ENCODE measurements at places on chromosomes 7 and 10.
A peak's percentile ranks its signal among the peaks of the same experiment; 100 is the strongest.

GRCh38 chr10:60006062-60006461 is 99.7 kb upstream of the CCDC6 start:
- no peak overlapping the region for H3K4me3 ChIP-seq
- no peak for DNase-seq
- H3K27ac ChIP-seq, result no peak overlapping the region
- no peaks in the 10 kb centered on the region for H3K36me3 ChIP-seq
- peaks cover 6% of the 10 kb centered on the region for H3K4me1 ChIP-seq
- no peaks in the 10 kb centered on the region for H3K27me3 ChIP-seq

- DNase-seq, result no peak
- peaks cover 12% of the 10 kb centered on the region for H3K4me1 ChIP-seq
- H3K27ac ChIP-seq, result no peak overlapping the region
- H3K36me3 ChIP-seq, result peaks cover 1% of the 10 kb centered on the region
Measured at GRCh38 chr7:26035552-26035951, 116.4 kb upstream of the NFE2L3 start.

DNA sequence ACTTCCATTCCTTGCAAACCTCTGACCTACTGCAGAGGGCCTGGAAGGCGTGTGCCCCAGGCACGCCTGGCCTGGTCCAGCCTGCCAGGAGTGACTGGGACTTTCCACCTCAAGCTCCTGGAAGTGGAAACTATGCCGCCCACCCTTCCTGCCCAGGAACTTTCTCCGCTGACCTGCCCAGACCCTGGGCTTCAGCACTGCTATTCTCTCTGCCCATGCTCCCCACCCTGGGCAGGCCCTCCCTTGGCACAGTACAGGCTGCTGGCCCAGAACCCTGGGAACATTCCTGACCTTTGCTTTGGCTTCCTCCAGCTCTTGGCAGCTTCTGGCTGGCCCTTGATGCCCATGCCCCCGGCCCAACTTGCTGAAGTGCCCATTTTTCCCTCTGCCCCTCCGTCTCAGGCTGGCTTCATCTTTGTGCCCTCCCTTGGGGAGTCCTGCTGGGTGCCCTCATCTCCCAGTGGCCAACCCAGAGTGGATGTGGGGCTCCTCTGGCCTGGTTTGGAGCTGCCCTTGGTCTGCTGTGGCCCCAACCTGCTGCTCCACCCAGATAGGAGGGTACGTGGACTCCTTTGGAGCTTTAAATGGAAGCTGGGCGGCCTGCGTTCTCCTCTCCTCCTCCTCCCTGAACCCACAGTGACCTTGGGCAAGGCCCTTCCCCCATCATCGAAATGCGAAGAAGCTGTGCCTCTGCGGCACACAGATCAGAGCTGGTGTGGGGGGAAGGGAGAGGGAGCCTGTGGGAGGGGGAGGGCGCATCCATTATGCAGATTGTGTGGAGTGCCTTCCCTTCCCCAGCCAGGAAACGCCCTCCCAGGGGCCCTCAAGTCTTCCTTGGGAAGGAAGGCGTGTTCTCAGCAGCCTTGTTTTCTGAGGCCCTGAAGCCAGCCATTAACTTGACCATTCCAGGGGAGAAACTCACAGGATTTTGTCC is 3.4 kb downstream of the MMRN2 start:
- peak overlapping the region; percentile 29 for H3K4me3 ChIP-seq
- H3K4me1 ChIP-seq, result peaks cover 25% of the 10 kb centered on the region
- H3K36me3 ChIP-seq, result peaks cover 8% of the 10 kb centered on the region
- DNase-seq, result no peak
- peak overlapping the region; percentile 88 for H3K27ac ChIP-seq

GRCh38 chr10:70918851-70919530 is 30.6 kb upstream of the PCBD1 start:
- H3K27me3 ChIP-seq, result peaks cover 16% of the 10 kb centered on the region
- no peak for DNase-seq
- no peak overlapping the region for H3K4me3 ChIP-seq
- no peaks in the 10 kb centered on the region for H3K4me1 ChIP-seq
- no peaks in the 10 kb centered on the region for H3K36me3 ChIP-seq

- H3K4me3 ChIP-seq, result no peak overlapping the region
- no peak overlapping the region for H3K27ac ChIP-seq
- no peaks in the 10 kb centered on the region for H3K27me3 ChIP-seq
- H3K4me1 ChIP-seq, result peaks cover 13% of the 10 kb centered on the region
- H3K36me3 ChIP-seq, result peaks cover 3% of the 10 kb centered on the region
- DNase-seq, result no peak
Measured at GRCh38 chr10:36703179-36703578, 422.2 kb upstream of the ANKRD30A start.

GRCh38 chr10:91006752-91007346 is 86.0 kb upstream of the ANKRD1 start:
- H3K27me3 ChIP-seq, result no peaks in the 10 kb centered on the region
- H3K36me3 ChIP-seq, result no peaks in the 10 kb centered on the region
- H3K4me1 ChIP-seq, result peaks cover 2% of the 10 kb centered on the region
- no peak overlapping the region for H3K27ac ChIP-seq

- H3K4me3 ChIP-seq, result no peak overlapping the region
- H3K27ac ChIP-seq, result no peak overlapping the region
- peaks cover 7% of the 10 kb centered on the region for H3K36me3 ChIP-seq
- H3K4me1 ChIP-seq, result no peaks in the 10 kb centered on the region
Measured at GRCh38 chr7:39550411-39550810, 15.8 kb upstream of the YAE1 start.

- H3K36me3 ChIP-seq, result no peaks in the 10 kb centered on the region
- H3K27ac ChIP-seq, result no peak overlapping the region
- H3K4me3 ChIP-seq, result no peak overlapping the region
- peaks cover 19% of the 10 kb centered on the region for H3K4me1 ChIP-seq
- DNase-seq, result no peak
- H3K27me3 ChIP-seq, result no peaks in the 10 kb centered on the region
Measured at GRCh38 chr7:73840715-73841379, 1.5 kb downstream of the METTL27 start.

DNA sequence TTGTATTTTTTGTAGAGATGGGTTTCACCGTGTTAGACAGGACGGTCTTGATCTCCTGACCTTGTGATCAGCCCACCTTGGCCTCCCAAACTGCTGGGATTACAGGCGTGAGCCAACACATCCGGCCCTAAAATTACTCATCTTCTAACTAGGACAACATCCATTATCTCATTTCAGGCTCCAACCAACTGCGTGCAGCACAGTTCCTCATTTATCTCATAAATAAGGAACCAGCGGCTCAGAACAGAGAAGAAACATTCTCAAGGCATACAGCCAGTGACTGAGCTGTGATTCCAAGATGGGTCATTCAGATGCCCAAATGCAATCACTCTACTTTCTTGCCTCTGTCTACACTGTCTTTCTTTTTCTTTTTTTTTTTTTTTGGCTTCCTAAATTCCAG is 356.1 kb downstream of the ELMO1 start:
- peaks cover 30% of the 10 kb centered on the region for H3K4me1 ChIP-seq
- H3K27me3 ChIP-seq, result no peaks in the 10 kb centered on the region
- peak overlapping the region; percentile 92 for H3K27ac ChIP-seq
- no peak for DNase-seq

DNA sequence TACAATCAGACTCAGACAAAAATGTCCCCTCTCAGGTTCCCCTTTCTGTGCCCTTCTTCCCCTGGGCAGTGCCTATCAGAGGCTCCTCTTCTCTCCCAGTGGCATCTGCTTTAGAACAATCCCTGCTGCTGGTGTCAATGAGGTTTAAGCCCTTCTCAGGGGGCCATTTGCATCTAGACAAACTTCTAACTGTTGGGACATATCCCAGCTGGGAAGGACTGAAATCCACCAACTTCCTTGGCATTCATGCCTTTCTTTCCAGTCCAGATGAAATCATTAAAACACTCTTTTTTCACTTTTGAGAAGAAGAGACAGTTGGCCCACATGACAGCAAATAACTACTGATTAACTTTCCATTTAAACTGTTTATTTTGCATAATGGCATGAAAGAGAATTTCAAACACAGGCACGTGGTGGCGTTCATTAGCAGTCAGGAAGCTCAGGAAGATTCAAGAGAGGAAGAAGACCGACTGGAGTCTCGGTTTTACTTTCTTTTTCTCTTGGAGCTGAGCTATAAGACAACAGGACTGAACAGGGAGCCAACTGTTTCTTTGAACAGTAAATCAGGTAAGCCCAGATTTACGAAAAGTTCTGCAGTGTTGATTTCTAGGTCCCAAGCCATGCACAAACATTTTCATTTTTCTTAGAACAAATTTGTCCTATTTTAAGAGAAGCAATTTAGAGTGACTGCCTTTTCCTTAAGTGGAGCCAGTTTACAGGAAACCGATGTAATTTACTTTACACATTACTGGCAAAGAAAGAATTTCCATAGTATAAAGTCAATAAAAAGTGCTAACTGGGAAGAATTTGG is at the start of gene GIMAP2:
GIMAP2 (plus strand) TSS at position 488 of the 811 bp plus-strand sequence. CDS start 1,354 bp downstream, outside the sequence.
- no peaks in the 10 kb centered on the region for H3K4me1 ChIP-seq
- DNase-seq, result no peak
- H3K36me3 ChIP-seq, result no peaks in the 10 kb centered on the region
- H3K27ac ChIP-seq, result no peak within 1 kb of the TSS
- H3K4me3 ChIP-seq, result no peak within 1 kb of the TSS
- peaks cover 7% of the 10 kb centered on the region for H3K27me3 ChIP-seq

DNA sequence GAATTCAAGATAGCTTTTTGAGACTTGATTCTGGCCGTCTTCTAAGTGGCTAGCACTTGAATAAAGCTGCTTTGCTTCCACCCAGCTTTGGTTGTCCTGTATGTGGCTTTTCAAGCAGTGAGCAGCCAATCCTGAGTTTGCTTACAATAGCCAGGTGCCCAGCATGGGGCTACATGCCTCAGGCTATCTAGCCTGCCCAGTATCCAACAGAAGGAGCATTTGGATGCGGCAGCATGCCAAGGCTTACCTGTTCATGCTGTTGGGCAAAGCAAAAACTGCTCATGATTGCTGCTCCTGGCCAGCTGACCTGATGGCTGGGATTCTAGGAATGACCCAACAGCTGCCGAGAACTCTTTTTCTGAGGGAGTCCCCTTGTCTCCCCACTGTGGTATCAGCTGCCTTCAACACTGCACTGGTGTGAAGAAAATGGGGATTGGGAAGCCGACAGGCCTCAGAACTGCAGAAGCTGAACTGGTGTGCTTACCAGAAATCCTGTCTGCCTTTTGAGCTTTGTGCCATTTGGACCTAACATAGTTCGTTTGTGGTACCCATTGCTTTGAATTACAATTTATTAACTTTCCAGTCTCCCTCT is 618.9 kb upstream of the IGFBP3 start:
- H3K27me3 ChIP-seq, result no peaks in the 10 kb centered on the region
- peaks cover 12% of the 10 kb centered on the region for H3K4me1 ChIP-seq
- H3K36me3 ChIP-seq, result no peaks in the 10 kb centered on the region
- no peak overlapping the region for H3K27ac ChIP-seq
- H3K4me3 ChIP-seq, result no peak overlapping the region

- no peak for DNase-seq
- no peak overlapping the region for H3K4me3 ChIP-seq
- H3K36me3 ChIP-seq, result no peaks in the 10 kb centered on the region
Measured at GRCh38 chr7:17230099-17230807, 68.2 kb upstream of the AHR start.

GRCh38 chr10:70829543-70829942 is 13.8 kb downstream of the SGPL1 start:
- peaks cover 21% of the 10 kb centered on the region for H3K36me3 ChIP-seq
- H3K27me3 ChIP-seq, result no peaks in the 10 kb centered on the region
- peak overlapping the region; percentile 1 for H3K4me3 ChIP-seq
- no peak for DNase-seq
- no peak overlapping the region for H3K27ac ChIP-seq

DNA sequence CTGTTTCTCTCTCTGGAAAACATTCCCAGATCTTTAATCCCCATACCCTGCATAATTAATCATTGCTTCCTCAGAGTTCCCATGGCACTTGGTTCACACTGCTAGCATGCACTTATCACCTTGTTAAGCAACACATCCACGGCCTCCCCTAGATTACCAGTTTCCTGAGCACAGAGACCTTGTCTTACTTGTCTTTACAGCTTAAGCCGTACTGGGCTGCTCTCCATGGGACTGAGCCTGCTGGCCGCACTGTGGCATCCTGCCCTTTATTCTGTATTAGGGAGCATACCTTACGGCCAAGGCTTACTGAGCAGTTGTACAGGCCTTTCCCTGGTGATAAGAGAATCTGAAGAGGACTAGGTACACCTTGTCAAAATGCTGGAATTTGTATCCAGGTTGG is 190.2 kb downstream of the REEP3 start:
- H3K36me3 ChIP-seq, result no peaks in the 10 kb centered on the region
- peaks cover 17% of the 10 kb centered on the region for H3K4me1 ChIP-seq
- H3K27me3 ChIP-seq, result peaks cover 8% of the 10 kb centered on the region

- H3K27ac ChIP-seq, result no peak overlapping the region
- peaks cover 7% of the 10 kb centered on the region for H3K4me1 ChIP-seq
- no peak for DNase-seq
- no peak overlapping the region for H3K4me3 ChIP-seq
- H3K36me3 ChIP-seq, result peaks cover 6% of the 10 kb centered on the region
Measured at GRCh38 chr7:111018960-111019736, 71.8 kb upstream of the LRRN3 start.

- DNase-seq, result no peak
- peaks cover 4% of the 10 kb centered on the region for H3K27me3 ChIP-seq
- H3K27ac ChIP-seq, result no peak overlapping the region
- H3K4me3 ChIP-seq, result no peak overlapping the region
Measured at GRCh38 chr10:116708391-116708821, 34.0 kb downstream of the HSPA12A start.

DNA sequence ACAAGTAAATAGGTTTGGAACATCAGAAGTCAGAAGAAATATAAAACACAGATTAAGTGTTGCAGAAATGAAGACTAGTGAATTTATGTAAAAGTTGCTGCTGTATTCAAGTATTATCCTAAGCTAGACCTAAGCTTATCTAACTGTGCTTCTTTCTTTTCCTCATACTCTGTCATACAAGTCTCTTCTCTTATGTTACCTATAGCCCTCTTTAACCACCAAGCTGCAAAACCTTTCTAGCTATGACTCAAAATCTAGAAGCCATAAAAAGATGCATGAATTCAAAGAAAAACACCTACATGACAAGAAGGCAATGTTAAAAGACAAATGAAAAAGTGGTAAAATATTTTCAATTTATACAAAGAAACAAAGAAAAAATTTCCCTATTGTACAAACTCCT is 23.0 kb downstream of the DENND11 start:
- peaks cover 12% of the 10 kb centered on the region for H3K36me3 ChIP-seq
- peaks cover 7% of the 10 kb centered on the region for H3K4me1 ChIP-seq
- no peak overlapping the region for H3K4me3 ChIP-seq

- no peaks in the 10 kb centered on the region for H3K27me3 ChIP-seq
- no peak overlapping the region for H3K4me3 ChIP-seq
- no peak overlapping the region for H3K27ac ChIP-seq
- H3K36me3 ChIP-seq, result peaks cover 9% of the 10 kb centered on the region
Measured at GRCh38 chr10:6363511-6363910, 160.8 kb downstream of the PFKFB3 start.

- no peak overlapping the region for H3K27ac ChIP-seq
- no peaks in the 10 kb centered on the region for H3K27me3 ChIP-seq
- DNase-seq, result no peak
- peaks cover 3% of the 10 kb centered on the region for H3K36me3 ChIP-seq
- H3K4me3 ChIP-seq, result no peak overlapping the region
Measured at GRCh38 chr10:5581670-5582566, 57.2 kb downstream of the CALML3 start.

GRCh38 chr7:1542841-1543747 is 12.6 kb downstream of the MAFK start:
- no peak for DNase-seq
- no peak overlapping the region for H3K27ac ChIP-seq
- H3K36me3 ChIP-seq, result no peaks in the 10 kb centered on the region
- H3K27me3 ChIP-seq, result no peaks in the 10 kb centered on the region
- H3K4me3 ChIP-seq, result no peak overlapping the region

- DNase-seq, result no peak
- H3K4me3 ChIP-seq, result no peak overlapping the region
Measured at GRCh38 chr7:12123172-12123571, 87.9 kb upstream of the TMEM106B start.

- peaks cover 15% of the 10 kb centered on the region for H3K4me1 ChIP-seq
- H3K27ac ChIP-seq, result peak overlapping the region; percentile 50
- H3K4me3 ChIP-seq, result peak overlapping the region; percentile 89
- no peak for DNase-seq
- H3K36me3 ChIP-seq, result peaks cover 3% of the 10 kb centered on the region
Measured at GRCh38 chr7:134315679-134316538, 821 bp downstream of the SLC35B4 start.
